Suppressor macrophage treated with lipopolysaccharide for 1 hour (primary cell): ENCODE measurements at places on chromosomes 7 and 10.

- no peak for DNase-seq
Observed at GRCh38 chr10:79463578-79464496, 18.4 kb upstream of the ZCCHC24 start.

DNA sequence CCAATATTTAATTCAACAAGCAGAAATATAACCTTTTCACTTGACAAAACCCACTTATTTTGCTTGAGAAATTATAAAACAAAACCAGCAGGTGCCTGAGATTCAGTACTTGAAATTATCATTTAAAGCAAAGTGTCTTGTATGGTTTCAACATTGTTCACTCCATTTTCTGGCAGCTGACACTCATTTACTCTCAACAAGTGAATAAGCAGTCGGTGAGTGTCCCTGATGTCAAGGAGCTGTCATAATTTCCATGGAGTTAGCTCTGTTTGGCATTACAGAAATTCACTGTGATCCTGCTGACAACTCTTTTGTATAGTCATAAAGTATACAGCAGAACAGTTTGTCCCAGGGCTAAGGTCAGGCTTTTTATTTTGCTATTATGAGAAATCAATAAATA lies 490.0 kb downstream of the CNTNAP2 start:
- no peak for DNase-seq

- peak; percentile 50 for DNase-seq
Observed at GRCh38 chr7:16428672-16429071, 7.3 kb upstream of the CRPPA start.

- DNase-seq = peak; percentile 14
Observed at GRCh38 chr10:28530751-28531150, 2.2 kb upstream of the WAC start.

DNA sequence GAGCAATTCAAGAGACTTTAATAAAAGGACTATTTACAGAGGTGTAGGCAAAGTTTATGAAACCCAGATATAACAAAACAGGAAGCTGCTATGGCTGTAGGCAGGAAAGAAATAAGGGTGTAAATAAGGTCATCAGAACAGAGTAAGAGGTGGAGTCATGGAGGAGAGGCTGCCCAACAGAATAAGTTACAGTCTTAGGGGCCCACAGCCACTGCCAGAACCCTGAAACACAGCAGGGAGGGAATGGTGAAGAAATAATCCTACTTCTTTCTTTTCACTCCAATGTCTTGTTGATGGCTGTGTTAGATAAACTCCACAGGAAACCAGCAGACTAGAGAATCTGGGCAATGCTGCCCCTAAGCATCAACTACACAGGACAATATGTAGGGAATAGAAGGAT lies 155.8 kb upstream of the TAC1 start:
- DNase-seq = no peak

- no peak for DNase-seq
Observed at GRCh38 chr10:17644485-17644943, 563 bp downstream of the STAM start.

GRCh38 chr7:45865594-45866410 lies 7.1 kb downstream of the CCDC201 start:
- DNase-seq = no peak

DNA sequence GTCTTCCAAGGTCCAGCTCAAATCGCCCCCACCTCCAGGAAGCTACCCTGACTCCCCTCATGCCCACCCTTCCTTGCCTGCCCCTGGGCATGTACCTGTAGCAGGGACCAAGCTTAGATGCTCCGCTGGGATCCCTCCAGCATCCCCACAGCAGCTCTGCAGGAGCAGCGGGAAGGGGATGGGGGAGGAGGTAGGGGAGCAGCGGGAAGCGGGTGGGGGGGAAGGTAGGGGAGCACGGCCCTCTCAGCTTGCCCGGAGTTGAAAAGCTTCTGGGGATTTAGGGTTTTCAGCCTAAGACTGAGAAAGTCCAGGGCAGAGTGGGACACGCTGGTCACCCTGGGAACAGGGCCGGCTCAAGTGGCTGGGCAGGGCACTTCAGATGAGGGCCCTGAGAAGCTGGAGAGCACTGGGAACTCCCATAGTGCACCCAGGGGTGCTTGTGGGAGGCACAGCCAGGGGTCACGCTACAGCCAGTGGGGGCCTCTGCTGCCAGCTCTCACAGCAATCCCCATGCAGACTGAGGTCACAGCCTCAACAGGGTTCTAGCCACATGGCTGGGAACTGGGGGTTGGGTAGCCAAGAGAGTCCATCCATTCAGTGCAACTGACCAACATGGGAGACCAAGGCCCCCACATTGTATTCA lies 13.4 kb downstream of the WDR86 start:
- no peak for DNase-seq

- DNase-seq = peak; percentile 91
Observed at GRCh38 chr7:75819711-75820110, 6.1 kb upstream of the CCL24 start.

DNA sequence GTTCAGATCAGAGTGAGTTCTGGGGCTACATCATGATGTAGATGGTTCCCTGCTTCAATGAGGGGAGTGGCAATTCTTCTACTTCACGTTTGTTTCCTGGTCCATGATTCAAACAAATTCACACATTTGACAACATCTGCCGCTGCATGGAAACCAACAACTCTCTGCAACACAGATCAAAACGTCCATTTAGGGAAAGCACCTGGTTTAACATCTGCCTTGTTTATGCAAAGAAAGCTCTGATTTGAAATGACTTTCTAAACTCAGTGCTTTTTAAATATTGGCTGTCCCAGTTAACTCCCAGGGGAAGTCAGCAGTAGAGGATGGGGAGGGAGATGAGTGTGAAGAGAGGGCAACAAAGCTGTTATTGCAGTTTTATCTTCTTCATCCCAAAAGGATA lies 93.8 kb downstream of the GAD2 start:
- no peak for DNase-seq

DNA sequence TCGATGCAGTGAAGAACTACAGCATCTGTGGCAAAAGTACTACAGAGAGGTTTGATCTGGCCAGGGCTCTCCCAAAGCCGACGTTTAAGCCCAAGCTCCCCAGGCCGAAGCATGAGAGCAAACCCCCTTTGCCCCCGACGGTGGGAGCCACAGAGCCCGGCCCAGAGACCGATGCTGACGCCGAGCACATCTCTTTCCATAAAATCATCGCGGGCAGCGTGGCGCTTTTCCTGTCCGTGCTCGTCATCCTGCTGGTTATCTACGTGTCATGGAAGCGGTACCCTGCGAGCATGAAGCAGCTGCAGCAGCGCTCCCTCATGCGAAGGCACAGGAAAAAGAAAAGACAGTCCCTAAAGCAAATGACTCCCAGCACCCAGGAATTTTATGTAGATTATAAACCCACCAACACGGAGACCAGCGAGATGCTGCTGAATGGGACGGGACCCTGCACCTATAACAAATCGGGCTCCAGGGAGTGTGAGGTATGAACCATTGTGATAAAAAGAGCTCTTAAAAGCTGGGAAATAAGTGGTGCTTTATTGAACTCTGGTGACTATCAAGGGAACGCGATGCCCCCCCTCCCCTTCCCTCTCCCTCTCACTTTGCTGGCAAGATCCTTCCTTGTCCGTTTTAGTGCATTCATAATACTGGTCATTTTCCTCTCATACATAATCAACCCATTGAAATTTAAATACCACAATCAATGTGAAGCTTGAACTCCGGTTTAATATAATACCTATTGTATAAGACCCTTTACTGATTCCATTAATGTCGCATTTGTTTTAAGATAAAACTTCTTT lies 2.3 kb downstream of the LRRTM3 start:
- no peak for DNase-seq

- DNase-seq = no peak
Observed at GRCh38 chr10:31888442-31888841, 40.2 kb downstream of the ARHGAP12 start.

- no peak for DNase-seq
Observed at GRCh38 chr7:101175664-101176063, 4.4 kb downstream of the NAT16 start.

DNA sequence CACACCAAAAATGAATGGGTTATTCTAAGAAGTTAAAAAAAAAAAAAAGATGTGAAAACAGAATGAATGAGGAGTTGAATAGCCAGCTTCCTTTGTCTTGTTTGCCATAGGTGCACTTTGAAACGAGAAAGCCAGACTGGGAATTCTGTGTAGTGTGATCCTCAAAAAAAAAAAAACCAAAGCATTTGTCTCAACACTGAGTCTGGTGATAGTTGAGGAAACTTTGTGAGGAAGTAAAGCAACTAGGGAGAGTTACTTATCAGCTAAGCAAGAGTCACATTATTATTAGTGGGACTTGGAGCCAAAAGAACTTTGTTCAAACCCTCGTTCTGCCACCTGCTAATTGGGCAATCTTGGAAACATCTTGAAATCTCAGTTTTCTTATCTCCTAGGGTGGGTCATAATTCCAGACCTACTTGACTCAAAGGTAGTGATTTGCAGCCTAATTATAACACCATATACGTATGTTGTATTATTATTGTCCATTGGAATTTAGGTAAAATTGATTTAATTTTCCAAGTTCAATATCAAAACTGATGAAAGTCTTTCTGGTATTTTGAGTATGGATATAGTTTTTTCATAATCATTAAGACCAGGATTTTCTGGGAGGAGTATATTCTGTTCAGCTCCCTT lies 99.8 kb upstream of the GJD4 start:
- peak; percentile 16 for DNase-seq

GRCh38 chr10:109963439-109963838 lies 40.1 kb upstream of the XPNPEP1 start:
- DNase-seq = no peak

DNA sequence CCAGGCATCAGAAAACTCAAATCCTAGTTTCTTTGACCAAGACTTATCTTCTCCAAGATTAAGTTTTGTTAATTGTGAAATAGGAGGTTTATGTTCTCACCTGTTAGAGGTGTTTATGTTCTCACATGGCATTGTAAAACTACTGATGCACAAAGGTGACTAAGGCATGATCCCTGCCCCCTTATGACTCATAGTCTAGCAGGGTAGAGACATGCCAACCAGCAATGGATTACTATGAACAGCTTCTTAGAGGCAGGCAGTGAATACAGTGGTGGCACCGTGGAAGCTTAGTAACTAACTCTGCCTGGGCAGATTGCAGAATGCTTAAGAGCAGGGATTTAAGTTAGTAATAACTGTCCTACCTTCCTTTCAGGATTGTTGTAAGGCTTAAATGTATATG lies 400.9 kb downstream of the SORCS3 start:
- DNase-seq = no peak

DNA sequence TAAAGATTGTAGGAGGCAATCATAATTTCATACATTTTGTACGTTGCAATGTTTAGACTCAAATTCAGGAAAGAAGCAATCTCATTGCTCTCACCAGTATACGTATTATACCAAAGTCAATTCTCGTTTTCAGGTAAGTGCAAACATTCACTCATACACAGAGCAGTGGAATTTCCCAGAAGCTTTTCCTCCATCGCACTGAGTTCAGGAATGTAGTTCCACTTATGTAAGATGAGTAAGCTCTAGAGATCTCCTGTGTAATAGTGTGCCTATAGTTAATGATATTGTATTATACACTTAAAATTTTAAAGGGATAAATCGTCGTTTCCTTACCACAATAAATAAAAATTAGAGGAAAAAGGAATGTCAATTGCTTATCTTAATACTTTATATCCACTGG lies 470.8 kb upstream of the KCND2 start:
- no peak for DNase-seq

GRCh38 chr7:13179011-13179582 lies 491.7 kb downstream of the ARL4A start:
- no peak for DNase-seq

DNA sequence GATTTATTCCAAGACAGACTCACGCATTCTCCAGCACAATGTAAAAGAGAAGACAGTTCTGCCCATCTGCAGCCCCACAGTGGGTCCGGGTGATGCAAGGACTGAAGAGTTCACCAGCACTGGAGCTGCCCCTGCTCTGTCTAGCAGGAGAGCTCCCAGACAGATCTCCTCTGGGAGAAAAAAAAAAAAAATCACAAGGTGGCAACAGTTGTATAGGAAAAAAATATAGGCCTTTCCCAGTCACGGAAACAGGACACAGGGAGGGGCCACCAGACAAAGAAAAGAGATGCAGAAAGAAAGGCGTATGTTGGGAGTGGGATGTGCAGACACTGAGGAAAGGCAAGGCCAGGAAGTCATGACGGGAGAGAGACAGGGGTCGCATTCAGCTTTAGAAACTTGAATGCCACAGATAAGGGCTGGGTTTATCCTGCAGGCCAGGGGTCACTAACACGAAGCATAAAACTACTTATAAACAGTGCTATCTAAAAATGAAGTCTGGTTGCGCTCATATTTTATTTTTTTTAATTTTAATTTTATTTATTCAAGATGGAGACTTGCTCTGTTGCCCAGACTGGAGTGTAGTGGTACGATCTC lies 54.1 kb downstream of the FAM171A1 start:
- DNase-seq = no peak

DNA sequence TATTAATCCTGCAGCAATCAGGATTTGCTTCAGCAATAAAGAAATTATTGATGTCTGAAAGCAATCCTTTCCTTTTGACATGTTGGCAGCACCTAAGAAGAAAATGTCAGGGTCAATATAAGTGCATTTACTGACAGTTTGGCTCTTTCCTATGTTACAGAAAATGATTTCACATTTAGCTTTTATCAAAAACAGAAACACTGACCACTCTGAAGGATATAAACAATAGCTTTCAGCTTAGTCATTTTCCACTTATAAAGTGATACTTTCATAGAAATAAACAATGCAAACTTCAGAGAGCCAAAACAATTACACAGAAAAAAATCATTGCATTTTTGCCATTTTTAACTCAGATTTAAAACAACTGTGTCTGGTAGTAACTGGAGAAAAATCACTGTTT lies 325.6 kb upstream of the KAT6B start:
- DNase-seq = no peak

DNA sequence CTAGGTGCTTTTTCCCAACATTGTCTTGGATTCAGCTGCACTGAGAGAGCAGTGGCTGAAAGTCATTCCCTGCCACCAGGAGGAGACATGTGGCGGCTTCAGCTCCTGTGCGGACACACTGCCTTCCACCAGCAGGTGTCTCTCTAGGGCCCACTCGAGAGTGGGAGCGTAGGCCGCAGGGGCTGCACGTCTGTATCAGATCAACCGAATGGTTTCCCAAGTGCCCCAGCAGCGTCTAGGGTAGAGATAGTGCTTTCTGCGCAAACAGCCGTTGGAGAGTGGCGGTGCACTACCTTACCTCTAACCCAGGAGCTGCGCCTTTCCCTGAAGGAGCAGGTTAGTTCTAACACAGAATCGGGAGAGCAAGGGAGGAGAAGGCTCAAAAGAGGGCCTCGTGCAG lies 31.7 kb downstream of the PAPOLB start:
- peak; percentile 81 for DNase-seq

- DNase-seq = peak; percentile 91
Observed at GRCh38 chr10:32445740-32446535, at the start of gene CCDC7. Gene CCDC7 (plus strand): TSS chr10:32446140. CDS start chr10:32451643, 5,503 bp downstream.

GRCh38 chr10:35004651-35005050 lies 85.5 kb downstream of the CUL2 start:
- peak; percentile 24 for DNase-seq
